ENCODE measurements at places on chromosomes 12 and 14.
A peak's percentile ranks its signal among the peaks of the same experiment; 100 is the strongest.

DNA sequence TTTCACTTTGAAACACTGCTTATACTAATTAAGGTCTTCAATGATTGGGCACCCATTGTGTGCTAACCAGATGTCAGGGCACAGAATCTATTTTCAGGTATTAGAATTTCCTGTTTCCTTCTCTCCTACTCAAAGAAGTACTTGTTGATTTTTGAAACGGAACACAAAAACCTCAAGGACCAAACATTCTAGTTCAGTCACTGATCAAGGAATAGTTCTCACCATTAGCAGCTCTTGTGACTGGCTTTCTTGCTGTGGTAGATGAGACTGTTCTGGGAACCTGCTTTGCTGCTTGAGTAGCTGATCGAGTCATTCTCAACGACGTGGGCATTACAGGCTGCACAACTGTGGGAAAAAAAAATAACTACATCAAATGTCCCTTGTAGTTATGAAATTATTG, 11.0 kb downstream of the DLGAP5 start:
- DNase-seq: no peak

GRCh38 chr12:6635856-6636531, at the start of gene LPAR5:
TSS of gene LPAR5 (minus strand) at chr12:6635959. CDS start at chr12:6621248, 14,711 bp downstream.
- no peak for DNase-seq

DNA sequence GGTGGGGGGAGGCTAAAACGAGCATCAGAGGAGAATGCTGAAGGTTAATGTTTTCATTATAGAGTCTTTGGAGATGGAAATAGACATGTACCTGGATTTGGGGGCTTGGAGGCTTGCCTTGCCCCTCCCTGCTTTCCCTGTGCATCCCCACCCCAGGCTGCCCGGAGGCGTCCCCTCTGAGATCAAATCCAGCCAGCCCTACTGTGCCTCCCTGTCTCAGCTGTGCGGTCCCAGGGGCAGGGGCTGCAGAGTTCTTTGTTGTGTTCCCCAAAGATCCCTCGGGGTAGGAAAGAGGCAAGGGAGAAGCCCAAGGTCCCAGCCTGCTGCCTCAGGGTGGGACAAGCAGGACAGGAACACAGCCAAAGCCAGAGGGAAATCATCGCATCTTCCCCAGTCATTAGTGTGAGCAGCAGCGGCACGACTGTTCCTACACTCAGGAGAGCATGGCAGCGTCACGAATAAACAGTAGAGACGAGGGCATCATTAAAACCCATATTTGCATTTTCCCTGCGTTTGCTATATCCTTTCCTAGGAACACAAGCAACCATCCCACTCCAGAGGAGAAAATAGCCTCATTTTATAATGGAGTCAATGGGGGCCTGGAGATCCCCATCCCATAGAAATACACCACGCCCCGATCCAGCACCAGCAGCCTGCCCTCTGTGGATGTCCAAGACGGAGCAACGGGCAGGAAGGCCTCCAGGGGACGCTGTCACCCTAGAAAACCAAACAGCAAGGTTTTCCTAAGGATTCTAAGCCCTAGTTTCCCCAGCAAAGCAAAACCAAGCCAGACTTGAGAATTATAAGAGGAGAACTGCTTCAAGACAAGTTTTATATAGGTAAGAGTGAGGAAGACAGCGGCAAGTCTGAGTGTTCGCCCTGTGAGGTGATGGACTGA, 32.4 kb downstream of the ANO2 start:
- DNase-seq: no peak

DNA sequence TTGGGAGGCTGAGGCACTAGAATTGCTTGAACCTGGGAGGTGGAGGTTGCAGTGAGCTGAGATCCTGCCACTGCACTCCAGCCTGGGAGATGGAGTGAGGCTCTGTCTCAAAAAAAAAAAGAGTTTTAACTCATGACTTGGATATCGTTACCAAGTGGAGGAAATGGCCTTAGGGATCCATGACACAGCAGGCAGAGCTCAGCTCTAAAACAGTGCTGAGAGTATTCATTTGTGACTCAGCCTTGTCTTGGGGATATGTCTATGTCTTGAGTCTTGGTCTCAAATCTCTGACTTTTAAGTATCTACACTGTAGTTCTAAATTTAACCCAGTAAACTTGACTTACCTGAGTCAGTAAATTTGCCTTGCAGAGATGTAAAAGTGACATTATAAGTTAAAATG, 8.8 kb upstream of the PEX5 start:
- no peak for DNase-seq

DNA sequence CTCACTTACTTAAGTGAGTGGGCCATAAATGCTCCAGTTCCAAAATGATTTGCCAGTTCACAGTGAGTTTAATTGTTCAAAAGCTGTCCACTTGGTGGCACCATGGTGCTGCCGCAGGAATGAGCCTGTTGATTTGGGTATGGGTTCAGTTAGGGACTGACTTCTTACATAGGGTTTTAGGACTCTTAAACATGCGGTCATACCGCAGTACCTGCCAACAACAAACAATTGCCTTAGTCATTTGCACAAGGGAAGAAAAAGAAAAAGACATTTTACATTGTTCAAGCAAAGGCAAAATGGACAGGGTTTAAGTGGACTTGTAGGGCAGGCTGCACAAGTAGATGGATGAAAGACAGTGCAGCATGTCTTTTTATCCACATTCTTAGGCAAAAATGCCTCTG, 80.0 kb upstream of the DBX2 start:
- DNase-seq: peak; percentile 59

DNA sequence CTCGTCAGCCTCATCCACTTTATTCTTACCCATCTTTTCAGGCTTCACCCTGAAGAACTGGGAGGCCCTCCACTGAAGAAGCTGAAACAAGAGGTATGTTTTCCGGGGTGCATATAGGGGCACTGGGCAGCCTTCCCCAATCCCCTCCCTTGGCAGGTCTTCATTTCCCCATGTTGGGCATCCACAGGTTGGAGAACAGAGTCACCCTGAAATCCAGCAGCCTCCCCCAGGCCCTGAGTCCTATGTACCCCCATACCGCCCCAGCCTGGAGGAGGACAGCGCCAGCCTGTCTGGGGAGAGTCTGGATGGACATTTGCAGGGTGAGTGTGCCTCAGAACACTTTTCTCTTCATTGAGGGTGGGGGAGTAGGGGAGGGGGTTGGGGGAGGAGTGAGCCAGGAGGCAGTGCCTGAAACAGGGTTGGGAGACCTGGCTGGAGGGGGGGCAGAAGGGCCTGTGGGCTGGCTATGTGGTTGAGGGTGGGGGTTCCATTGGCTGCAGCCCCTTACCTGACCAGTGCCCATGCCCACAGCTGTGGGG, 4.0 kb downstream of the NAB2 start:
- no peak for DNase-seq

DNA sequence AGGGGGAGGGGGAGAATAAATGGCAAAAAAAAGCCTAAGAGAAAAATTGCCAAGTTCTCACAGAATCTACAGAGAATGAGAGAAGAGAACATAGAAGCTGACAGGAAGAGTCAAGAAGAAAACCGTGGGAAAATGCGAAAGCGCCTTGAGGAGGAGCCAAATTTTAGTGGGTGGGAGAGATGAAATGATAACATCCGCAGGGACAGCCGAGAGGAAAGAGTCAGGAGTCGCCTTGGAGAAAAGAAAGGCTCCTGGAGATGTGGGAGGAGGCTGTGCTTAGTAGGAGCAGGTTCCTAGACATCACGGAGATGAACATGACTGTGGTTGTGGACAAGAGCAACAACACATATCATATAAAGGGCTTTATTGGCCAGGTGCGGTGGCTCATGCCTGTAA, 49.4 kb downstream of the PHLDA1 start:
- no peak for DNase-seq

DNA sequence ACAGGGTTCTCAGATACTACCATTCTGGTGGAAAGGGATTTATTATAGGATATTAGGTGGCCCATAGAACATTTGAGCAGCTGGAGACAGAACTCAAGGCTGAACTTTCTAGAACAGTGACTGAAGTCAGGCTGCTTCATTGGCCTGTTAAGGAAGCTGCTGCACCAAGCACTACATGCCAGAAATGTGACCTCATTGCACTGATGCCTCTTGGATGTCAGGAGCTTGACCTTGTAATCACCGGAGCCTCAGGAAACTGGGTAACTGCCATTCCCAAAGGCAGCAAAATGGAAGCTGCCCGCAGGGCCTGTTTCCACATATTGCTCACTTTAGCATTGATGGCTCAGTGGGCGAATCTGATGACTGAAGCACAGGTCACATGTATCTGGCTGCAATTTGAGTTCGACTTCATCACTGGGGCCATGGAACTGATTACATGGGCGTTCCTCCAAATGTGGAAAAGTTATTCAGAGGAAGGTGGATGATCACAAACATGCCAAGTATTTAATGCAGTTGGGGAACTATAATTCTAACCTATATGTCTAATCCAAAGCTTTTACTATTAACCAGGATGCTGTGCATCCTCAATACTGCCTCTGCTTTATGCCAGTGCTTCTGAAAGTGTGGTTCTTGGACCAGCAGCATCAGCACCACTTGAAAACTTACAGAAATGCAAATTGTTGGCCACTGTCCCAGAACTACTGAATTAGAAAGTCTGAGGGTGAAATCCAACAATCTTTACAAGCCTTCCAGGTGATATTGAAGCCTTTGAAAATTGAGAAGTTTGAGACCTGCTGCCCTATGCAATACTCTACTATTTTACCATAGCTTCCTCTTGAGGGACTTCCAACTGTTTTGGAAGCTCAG, 337.2 kb upstream of the NAV3 start:
- no peak for DNase-seq

DNA sequence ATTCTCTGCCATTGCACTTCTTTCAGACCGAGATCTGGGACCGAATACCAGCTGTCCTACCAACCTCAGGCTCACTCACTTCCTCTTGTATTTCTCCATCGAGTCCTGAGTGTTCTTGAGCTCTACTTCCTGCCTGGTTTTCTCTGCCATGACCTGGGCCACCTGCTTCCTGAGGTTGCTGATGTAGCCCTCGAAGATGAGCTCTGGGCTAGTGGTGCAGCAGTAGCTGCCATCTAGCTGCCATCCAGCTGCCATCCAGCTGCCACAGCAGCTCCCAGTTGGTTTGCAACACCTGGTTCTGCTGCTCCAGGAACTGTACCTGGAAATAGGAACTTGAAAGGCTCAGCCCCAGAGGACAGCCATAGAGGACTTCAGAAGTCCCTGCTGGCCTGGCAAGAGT, 15.0 kb upstream of the KRT73 start:
- DNase-seq: no peak

DNA sequence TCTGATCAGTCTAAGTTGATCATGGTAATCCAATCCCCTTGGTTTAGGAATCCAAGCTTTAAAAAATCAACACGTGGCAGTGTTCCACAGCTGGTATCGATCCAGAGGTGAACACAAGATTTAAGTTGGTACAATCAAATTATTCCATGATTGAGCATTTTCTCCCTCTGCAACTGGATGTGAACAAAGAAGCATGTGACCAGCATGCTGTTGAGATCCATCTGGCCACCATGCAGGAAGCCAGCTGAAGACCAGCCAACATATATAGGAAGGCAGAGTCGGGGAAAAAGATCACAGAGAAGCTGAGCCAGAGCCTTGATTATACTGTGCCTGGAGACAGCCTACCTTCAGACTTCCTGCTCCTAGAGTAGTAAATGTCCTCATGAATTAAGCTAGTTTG, 158.3 kb downstream of the SEC23A start:
- no peak for DNase-seq

DNA sequence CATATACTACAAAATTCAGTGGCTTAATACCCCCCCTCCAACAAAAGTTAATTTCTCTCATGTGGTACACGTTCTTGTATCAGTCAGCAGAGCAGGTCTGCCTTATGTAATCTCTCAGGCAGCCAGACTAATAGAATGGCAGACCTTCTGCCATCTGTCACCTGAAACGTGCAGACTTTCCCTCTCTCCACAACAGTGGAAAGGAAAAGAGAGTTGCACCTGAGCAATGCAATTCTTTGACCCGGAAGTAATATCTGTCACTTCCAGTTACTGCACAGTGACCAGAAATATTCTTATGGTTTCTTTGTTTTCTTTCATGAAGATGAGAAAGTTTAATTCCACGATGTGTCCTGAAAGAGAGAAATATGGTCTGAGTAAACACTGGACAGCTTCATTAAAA, 14.4 kb downstream of the KERA start:
- DNase-seq: no peak

GRCh38 chr12:71299541-71300376, 139.8 kb upstream of the LGR5 start:
- no peak for DNase-seq

- DNase-seq: no peak
Observed at GRCh38 chr14:30754778-30755177, 119.6 kb upstream of the COCH start.

DNA sequence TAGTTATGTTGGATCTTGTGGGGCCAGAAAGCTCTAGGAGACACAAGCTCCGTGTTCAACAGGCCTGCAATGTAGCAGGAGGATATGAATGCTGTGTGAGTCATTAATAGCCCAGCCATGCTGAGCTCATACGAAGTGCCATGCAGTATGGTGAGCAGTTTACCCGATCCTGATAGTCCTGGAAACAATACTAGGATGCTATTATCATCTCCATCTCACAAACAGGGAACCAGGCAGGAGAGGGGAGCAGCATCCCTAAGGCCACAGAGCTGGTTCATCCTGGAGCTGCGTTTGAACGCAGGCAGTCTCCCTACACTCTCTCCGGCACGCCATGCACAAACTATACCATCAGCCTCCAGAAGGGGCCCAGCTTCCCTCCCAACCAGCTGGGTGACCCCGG, 20.5 kb downstream of the TTC7B start:
- DNase-seq: no peak

- no peak for DNase-seq
Observed at GRCh38 chr12:22641353-22642053, 16.5 kb downstream of the ETNK1 start.

GRCh38 chr14:23696701-23697239, 60.6 kb downstream of the DHRS2 start:
- no peak for DNase-seq

All from NCI-H1105 (cell line).